Omental fat pad (tissue), 4 donors: ENCODE measurements at places on chromosomes 5 and 9. TPM values are rescaled to one million over a fixed set of nuclear protein-coding genes. Genes with fewer than 3 reads are reported as not detected.

DNA sequence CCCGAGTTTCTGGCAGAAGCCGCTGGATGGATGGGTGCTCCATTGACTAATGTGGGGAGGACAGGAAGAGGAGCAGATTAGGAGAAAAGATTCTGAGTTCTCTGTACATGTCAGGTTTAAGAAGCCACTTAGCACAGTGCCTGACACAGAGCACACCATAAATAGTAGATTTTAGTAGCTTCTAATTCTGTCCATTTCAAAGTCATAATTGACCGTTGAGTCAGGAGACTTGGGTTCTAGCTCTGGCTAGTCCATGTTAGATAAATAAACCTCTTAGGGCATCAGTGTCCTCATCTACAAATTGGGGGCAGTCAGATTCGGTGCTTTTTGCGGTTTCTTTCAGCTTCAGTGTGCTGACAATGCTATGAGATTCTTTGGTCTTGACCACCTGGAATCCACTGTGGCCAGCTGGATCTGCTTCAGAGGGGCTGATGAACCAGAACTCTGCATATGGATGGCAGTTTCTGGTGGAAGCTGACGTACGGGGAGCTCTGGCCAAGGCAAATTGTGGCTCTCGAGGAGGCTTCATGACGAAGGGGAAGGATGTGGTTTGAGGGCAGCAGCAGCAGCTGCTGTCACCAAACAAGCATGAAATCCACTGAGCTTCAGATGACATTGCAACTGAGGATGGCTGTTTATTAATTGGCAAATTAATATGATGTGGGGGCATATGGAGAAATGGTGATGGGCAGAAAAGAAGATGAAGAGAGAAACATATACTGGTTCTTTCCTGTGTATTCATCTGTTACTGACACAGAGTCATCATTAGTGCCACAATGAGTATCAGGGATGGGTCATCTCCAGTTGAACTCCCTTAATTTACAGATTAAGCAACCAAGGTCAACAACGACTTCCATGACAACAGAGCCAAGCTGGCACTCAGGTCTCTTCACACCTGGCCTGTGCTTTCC, 134.4 kb downstream of the AOPEP start:
- DNase-seq, result no peak

GRCh38 chr5:4905674-4906520, 234.2 kb upstream of the ADAMTS16 start:
- no peak for DNase-seq

DNA sequence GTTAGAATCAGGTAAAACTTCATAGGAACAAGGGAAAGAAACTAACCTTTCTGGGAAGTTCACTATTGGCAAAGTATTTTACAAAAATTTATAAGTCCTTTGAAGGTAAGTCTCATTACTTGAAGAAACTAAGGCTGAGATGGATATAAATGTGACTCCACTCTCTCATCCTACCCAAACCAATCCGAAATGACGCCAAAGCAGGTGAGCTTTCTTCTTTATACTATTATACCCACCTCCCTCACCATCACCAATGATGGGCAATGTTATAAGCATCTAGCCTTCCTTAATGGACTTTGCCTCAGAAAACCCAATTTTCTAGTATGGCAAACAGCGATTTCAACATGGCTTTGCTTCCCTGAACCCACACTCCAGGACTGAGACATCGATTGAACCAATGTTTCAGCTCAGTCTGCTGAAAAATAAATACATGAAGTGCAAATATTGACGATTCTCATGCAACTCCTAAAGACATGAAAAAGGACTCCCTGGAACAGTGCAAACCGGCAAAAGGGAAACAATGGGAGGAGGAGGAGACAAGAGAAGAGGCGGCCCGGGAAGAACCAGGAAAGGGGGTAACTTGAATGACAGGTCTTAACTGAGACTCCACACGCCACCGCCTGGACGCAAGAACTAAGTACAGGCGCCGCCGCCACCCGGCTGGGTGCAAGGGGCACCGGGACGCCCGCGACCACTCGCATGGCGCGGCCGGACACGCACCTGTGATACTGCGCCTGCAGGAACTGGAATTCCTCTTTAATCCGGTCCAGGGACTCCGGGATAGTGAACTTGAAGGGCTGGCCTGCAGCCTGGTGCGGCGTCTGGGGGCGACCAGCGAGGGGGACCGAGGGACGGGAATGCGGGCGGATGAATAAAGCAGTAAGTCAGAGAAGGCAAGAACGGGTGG, 2.5 kb downstream of the TLE1 start:
- DNase-seq, result peak; percentile 52

Gene SH3RF2
- total RNA-seq, result 1.1 TPM

Gene FOXD4
- 0.46 TPM for total RNA-seq

Gene PTPRD
- 15.1 TPM for total RNA-seq
